ENCODE measurements at places on chromosomes 3 and 15.

- H3K4me1 ChIP-seq = peaks cover 4% of the 10 kb centered on the region
- no peaks in the 10 kb centered on the region for H3K27me3 ChIP-seq
- H3K27ac ChIP-seq = no peak overlapping the region
- no peak overlapping the region for H3K4me3 ChIP-seq
- peaks cover 7% of the 10 kb centered on the region for H3K36me3 ChIP-seq
- DNase-seq = peak; percentile 50
Measured at GRCh38 chr3:11236588-11237461, 35.4 kb upstream of the ATG7 start.

GRCh38 chr3:169382309-169382708 is 281.2 kb downstream of the MECOM start:
- no peak overlapping the region for H3K4me3 ChIP-seq
- DNase-seq = no peak
- no peaks in the 10 kb centered on the region for H3K36me3 ChIP-seq

GRCh38 chr3:124714223-124714853 is 15.9 kb upstream of the UMPS start:
- no peaks in the 10 kb centered on the region for H3K4me1 ChIP-seq
- H3K27ac ChIP-seq = no peak overlapping the region
- H3K4me3 ChIP-seq = no peak overlapping the region
- H3K36me3 ChIP-seq = peaks cover 9% of the 10 kb centered on the region
- H3K27me3 ChIP-seq = no peaks in the 10 kb centered on the region
- DNase-seq = no peak

DNA sequence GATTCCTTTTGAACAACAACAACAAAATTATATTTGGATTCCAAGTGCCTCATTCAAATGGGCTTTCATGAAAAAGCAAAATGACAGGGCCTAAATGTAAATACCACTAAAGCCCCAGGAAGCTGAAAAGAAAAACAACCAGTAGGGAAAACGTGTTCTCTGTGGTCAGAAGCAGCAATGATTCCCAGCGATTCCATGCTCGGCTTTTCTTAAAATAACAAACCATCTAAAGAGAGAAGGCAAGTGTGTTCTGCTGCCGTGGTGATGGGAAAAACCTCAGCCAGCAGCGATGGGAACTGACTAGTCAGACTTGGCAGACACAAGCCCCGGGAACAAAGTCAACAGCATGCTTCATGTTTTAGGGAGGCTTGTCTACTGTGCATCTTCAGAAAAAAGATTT is 153.6 kb downstream of the TNIK start:
- peak; percentile 95 for DNase-seq
- peak overlapping the region; percentile 61 for H3K27ac ChIP-seq
- no peaks in the 10 kb centered on the region for H3K36me3 ChIP-seq
- H3K27me3 ChIP-seq = no peaks in the 10 kb centered on the region
- H3K4me1 ChIP-seq = no peaks in the 10 kb centered on the region

- no peak for DNase-seq
- H3K4me3 ChIP-seq = no peak overlapping the region
- H3K36me3 ChIP-seq = no peaks in the 10 kb centered on the region
- H3K27ac ChIP-seq = no peak overlapping the region
- H3K27me3 ChIP-seq = peaks cover 16% of the 10 kb centered on the region
- H3K4me1 ChIP-seq = no peaks in the 10 kb centered on the region
Measured at GRCh38 chr15:81351651-81352050, 22.4 kb downstream of the TMC3 start.

DNA sequence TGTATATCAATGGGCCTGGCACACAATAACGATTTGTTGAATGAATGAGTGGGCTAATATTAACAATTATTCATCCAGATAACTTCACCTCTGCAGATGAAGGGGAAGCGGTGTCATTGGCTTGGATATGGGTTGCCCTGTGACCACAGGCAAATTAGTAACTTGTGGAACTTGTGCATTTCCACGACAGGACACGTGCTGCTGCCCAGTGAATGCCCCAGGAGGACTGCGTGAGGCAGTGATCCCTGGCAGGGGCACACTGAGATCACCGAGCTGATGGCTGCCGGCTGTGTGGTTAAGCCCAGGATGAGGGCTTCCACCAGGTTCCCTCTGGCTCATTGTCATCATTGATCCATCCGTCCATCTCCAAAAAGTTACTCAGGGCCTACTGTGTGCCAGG is 84.1 kb upstream of the HACD2 start:
- no peak overlapping the region for H3K4me3 ChIP-seq
- no peak for DNase-seq
- peaks cover 7% of the 10 kb centered on the region for H3K4me1 ChIP-seq
- H3K36me3 ChIP-seq = peaks cover 41% of the 10 kb centered on the region
- peak overlapping the region; percentile 56 for H3K27ac ChIP-seq

DNA sequence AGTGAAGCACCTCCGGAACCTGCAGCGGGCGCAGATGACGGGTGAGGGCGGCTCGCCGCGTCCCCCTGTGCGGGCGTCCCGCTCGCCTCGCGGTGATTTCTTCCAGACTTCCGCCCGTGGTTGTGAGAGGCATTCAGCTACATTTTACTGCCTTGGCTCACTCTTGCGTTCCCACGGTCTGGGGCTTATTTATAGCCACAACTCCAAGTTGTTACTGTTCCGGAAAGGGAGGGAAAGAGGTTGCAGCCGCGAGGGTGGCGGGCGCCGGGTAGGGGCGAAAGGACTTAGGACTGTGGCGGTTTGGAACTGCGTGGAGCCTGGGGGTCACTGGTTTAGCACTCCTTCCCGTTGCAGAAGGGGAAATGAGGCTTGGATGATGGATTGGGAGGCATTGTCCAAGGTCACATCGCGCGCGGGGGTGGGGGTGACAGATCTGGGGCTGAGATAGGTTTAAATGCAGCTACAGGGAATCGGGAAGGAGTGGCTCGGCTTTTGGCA is 1.1 kb downstream of the HES1 start:
- H3K36me3 ChIP-seq = no peaks in the 10 kb centered on the region
- peak; percentile 87 for DNase-seq
- H3K4me3 ChIP-seq = peak overlapping the region; percentile 70
